Activated naive CD8-positive, alpha-beta T cell treated with anti-CD3 and anti-CD28 coated beads for 36 hours (primary cell): ENCODE measurements at places on chromosomes 2 and 18. TPM values are rescaled to one million over a fixed set of nuclear protein-coding genes. Genes with fewer than 3 reads are reported as not detected.

GRCh38 chr2:8518979-8519668 lies 162.7 kb upstream of the ID2 start:
- H3K4me3 ChIP-seq: no peak overlapping the region
- no peak overlapping the region for H3K27ac ChIP-seq
- H3K27me3 ChIP-seq: no peaks in the 10 kb centered on the region
- peaks cover 41% of the 10 kb centered on the region for H3K4me1 ChIP-seq

GRCh38 chr18:34808389-34808788 lies 98.3 kb downstream of the DTNA start:
- H3K4me3 ChIP-seq: no peak overlapping the region
- H3K27ac ChIP-seq: no peak overlapping the region
- peaks cover 7% of the 10 kb centered on the region for H3K4me1 ChIP-seq
- no peak for DNase-seq

GRCh38 chr2:11977766-11978524 lies 231.5 kb downstream of the LPIN1 start:
- H3K4me3 ChIP-seq: no peak overlapping the region
- H3K27ac ChIP-seq: no peak overlapping the region
- peaks cover 5% of the 10 kb centered on the region for H3K27me3 ChIP-seq

GRCh38 chr18:22188559-22189267 lies 19.3 kb downstream of the GATA6 start:
- no peak for DNase-seq
- no peak overlapping the region for H3K4me3 ChIP-seq
- peaks cover 24% of the 10 kb centered on the region for H3K27me3 ChIP-seq
- H3K36me3 ChIP-seq: no peaks in the 10 kb centered on the region

DNA sequence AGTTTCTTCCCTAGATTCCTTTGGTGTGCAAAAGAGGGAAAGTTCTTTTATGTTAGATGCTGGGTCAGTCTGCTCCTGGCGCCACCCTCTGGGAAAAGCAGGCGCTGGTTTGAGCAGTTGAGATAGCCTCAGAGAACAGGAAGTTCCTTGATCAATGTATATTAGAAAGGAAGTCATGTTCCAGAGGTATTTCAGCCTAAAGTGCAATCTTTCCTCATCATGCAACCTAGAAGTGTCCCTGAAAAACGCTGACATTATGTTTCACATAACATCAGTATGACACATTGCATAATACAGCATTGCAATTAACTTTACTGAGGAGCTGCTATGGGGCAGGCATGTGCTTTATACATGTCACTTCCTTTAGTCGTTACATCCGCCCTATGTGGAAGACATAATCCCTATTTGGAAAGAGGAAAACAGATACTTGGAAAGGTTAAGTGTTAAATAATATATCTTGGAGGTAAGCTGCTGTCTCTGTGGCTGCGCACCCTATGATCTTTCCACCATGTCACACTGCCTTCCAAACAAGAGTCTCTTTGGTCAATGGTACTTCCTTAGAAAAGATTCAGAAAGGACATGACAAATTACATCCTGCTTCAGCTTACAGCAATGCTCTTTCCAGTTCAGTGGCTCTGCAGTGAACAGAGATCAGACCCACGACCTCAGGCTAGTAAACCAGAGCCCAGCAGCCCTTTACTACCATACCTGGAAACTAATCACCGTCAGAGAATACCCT lies 369.7 kb downstream of the RAD51AP2 start:
- H3K27me3 ChIP-seq: no peaks in the 10 kb centered on the region
- DNase-seq: no peak
- no peak overlapping the region for H3K27ac ChIP-seq
- H3K4me1 ChIP-seq: no peaks in the 10 kb centered on the region

GRCh38 chr2:21083482-21083881 lies 39.6 kb upstream of the APOB start:
- peaks cover 2% of the 10 kb centered on the region for H3K4me1 ChIP-seq
- H3K4me3 ChIP-seq: no peak overlapping the region
- H3K36me3 ChIP-seq: no peaks in the 10 kb centered on the region
- no peak for DNase-seq

GRCh38 chr2:189153619-189154018 lies 25.9 kb downstream of the COL5A2 start:
- H3K27me3 ChIP-seq: no peaks in the 10 kb centered on the region
- no peak overlapping the region for H3K4me3 ChIP-seq
- no peak for DNase-seq
- H3K27ac ChIP-seq: no peak overlapping the region
- H3K36me3 ChIP-seq: no peaks in the 10 kb centered on the region
- H3K4me1 ChIP-seq: no peaks in the 10 kb centered on the region

- no peaks in the 10 kb centered on the region for H3K27me3 ChIP-seq
- no peak for DNase-seq
- H3K27ac ChIP-seq: no peak overlapping the region
- H3K4me1 ChIP-seq: no peaks in the 10 kb centered on the region
- no peak overlapping the region for H3K4me3 ChIP-seq
- no peaks in the 10 kb centered on the region for H3K36me3 ChIP-seq
Observed at GRCh38 chr2:62340994-62341484, 145.1 kb downstream of the B3GNT2 start.

DNA sequence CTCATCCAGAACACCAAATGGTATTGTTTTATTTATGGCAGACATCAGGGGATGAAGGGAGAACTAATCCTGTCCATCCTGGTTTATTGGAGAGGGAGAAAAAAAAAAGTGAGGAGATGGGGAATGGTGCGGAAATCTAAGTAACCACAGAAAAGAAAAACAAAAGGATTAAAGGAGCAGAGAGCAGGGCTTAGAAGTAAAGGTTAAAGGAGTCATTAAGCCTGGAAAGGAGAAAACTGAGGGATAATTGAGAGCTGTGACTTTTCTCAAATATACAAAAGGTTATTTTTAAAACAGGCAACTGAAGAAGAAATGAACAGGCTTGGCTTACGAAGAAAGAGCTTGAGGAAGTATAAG lies 127.2 kb upstream of the PPP1CB start:
- no peaks in the 10 kb centered on the region for H3K27me3 ChIP-seq
- H3K36me3 ChIP-seq: peaks cover 7% of the 10 kb centered on the region
- H3K4me1 ChIP-seq: peaks cover 85% of the 10 kb centered on the region
- peak overlapping the region; percentile 97 for H3K27ac ChIP-seq
- H3K4me3 ChIP-seq: peak overlapping the region; percentile 81
- no peak for DNase-seq

DNA sequence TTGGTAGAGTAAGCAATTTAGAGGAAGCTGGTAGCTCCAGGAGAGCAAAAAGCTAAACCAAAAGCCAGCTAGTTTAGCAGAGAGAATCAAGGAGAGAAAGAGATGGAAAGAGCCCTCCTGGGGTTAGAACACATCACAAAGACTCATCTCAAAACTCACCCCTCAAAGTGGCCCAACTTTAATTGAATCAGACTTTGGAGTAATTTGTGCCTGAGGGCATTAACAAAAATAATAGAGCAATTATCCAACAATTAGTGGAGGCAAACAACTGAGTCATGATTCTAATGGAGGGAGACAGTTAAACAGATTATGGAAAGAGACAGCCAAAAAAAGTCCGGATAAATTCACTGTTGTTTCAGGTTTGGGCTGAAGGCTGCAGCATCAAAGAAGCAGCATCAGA lies 417.4 kb downstream of the KCNJ3 start:
- H3K4me3 ChIP-seq: no peak overlapping the region
- no peaks in the 10 kb centered on the region for H3K36me3 ChIP-seq
- H3K4me1 ChIP-seq: no peaks in the 10 kb centered on the region
- H3K27ac ChIP-seq: no peak overlapping the region
- no peaks in the 10 kb centered on the region for H3K27me3 ChIP-seq
- DNase-seq: no peak

DNA sequence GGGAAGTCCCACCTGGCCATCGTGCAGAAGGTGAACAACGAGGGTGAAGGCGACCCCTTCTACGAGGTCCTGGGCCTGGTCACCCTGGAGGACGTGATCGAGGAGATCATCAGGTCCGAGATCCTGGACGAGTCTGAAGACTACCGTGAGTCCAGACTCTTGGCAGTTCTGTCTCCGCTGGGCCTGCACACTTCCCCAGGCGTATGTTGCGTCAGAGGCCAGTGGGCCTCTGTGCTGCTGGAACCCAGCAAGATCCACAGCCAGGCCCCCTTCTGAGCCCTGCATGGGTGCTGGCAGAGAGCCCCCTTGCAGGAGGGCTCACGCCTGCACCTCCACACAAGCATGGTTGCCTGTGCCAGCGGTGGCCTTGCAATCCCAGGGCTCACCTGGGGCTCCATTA lies 9.0 kb downstream of the CNNM3 start:
- DNase-seq: no peak
- H3K36me3 ChIP-seq: peaks cover 9% of the 10 kb centered on the region
- H3K27me3 ChIP-seq: no peaks in the 10 kb centered on the region

GRCh38 chr2:43026426-43027096 lies 199.8 kb downstream of the ZFP36L2 start:
- no peak for DNase-seq
- no peaks in the 10 kb centered on the region for H3K36me3 ChIP-seq
- H3K27ac ChIP-seq: no peak overlapping the region
- no peaks in the 10 kb centered on the region for H3K27me3 ChIP-seq

- H3K27me3 ChIP-seq: peaks cover 44% of the 10 kb centered on the region
- H3K4me3 ChIP-seq: no peak overlapping the region
- peak; percentile 34 for DNase-seq
- no peaks in the 10 kb centered on the region for H3K36me3 ChIP-seq
- H3K4me1 ChIP-seq: peaks cover 2% of the 10 kb centered on the region
Observed at GRCh38 chr2:198309673-198310280, 505.4 kb downstream of the PLCL1 start.

Gene COPS7B
- 50.2 TPM for total RNA-seq

Gene RAB1A
- 79.0 TPM for total RNA-seq

Gene TUBA3E
- total RNA-seq: not detected

Gene NCKAP1
- 1.2 TPM for total RNA-seq

Gene SERPINB2
- not detected for total RNA-seq

Gene LBX2
- total RNA-seq: not detected
